ENCODE measurements at places on chromosomes 1 and 21. TPM values are rescaled to one million over a fixed set of nuclear protein-coding genes. Genes with fewer than 3 reads are reported as not detected.

- no peak for DNase-seq
- H3K4me3 ChIP-seq = no peak overlapping the region
- no peak overlapping the region for H3K27ac ChIP-seq
- no peaks in the 10 kb centered on the region for H3K36me3 ChIP-seq
- H3K27me3 ChIP-seq = no peaks in the 10 kb centered on the region
- H3K4me1 ChIP-seq = no peaks in the 10 kb centered on the region
Observed at GRCh38 chr1:23237508-23237907, 20.2 kb upstream of the HTR1D start.

GRCh38 chr1:35408925-35409324, 140.4 kb downstream of the ZMYM4 start:
- no peaks in the 10 kb centered on the region for H3K27me3 ChIP-seq
- no peak for DNase-seq
- no peak overlapping the region for H3K4me3 ChIP-seq
- peaks cover 7% of the 10 kb centered on the region for H3K36me3 ChIP-seq

DNA sequence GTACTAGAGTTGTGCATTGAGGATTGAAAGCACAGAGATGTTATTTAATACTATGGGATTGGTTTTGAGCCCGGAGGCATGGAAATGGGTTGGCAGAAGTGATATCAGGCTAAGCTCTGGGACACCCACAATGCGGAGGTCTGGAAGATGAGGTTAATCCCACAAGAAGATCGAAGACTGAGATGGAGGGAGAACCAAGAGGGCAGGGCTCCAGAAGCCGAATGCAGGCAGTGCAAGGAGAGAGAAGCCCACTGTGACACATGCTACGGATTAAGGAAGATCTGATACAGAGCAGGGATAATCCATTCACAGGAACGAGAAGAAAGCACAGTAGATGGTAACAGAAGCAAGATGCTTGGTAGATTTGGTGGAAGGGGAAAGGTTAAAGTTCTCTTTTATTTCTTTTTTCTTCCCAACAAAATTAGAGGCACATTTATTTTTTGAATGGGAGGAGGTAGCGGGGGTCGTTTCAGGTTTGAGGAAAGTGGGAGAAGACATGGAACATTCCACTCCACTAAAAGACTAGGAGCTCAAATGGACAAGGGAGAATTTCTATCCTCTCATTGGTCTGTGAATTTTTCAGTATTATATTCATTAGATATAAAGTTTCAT, 113.2 kb downstream of the NCAM2 start:
- H3K36me3 ChIP-seq = no peaks in the 10 kb centered on the region
- no peak overlapping the region for H3K27ac ChIP-seq
- H3K27me3 ChIP-seq = no peaks in the 10 kb centered on the region
- DNase-seq = no peak
- H3K4me3 ChIP-seq = no peak overlapping the region
- no peaks in the 10 kb centered on the region for H3K4me1 ChIP-seq

DNA sequence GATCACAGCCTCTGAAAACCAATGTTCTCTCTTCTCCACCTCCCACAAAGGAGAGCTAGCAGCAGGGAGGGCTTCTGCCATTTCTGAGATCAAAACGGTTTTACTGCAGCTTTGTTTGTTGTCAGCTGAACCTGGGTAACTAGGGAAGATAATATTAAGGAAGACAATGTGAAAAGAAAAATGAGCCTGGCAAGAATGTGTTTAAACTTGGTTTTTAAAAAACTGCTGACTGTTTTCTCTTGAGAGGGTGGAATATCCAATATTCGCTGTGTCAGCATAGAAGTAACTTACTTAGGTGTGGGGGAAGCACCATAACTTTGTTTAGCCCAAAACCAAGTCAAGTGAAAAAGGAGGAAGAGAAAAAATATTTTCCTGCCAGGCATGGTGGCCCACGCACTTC, 35.8 kb upstream of the TDRD10 start:
- no peak overlapping the region for H3K4me3 ChIP-seq
- DNase-seq = no peak
- H3K4me1 ChIP-seq = peaks cover 6% of the 10 kb centered on the region
- no peaks in the 10 kb centered on the region for H3K27me3 ChIP-seq
- no peak overlapping the region for H3K27ac ChIP-seq

TNFAIP8L2 gene
- polyA plus RNA-seq = 0.62 TPM

DNA sequence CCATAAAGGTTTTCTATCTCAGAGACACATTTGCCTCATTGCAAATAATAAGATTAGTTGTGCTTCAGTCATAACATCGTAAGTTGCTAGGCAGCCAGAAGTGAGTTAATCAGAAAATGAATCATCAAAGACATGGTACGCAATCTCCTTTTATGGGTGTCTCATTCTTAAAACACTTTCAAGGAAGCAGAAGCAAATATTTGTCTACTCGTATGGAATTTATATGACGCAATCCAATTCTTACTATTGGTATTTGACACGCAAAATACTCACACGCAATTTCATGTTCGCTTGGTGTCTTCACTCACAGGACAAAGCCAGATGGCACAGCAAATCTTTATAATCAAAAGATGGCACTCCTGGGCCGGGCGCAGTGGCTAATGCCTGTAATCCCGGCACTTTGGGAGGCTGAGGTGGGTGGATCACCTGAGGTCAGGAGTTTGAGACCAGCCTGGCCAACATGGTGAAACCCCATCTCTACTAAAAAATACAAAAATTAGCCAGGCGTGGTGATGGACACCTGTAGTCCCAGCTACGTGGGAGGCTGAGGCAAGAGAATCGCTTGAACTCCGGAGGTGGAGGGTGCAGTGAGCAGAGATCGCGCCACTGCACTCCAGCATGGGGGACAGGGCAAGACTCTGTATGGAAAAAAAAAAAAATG, 56.4 kb downstream of the HLCS start:
- H3K4me1 ChIP-seq = peaks cover 8% of the 10 kb centered on the region
- no peak for DNase-seq
- no peak overlapping the region for H3K4me3 ChIP-seq
- H3K27ac ChIP-seq = no peak overlapping the region
- no peaks in the 10 kb centered on the region for H3K36me3 ChIP-seq
- H3K27me3 ChIP-seq = no peaks in the 10 kb centered on the region

GRCh38 chr1:61491497-61491896, 233.4 kb downstream of the TM2D1 start:
- H3K27me3 ChIP-seq = no peaks in the 10 kb centered on the region
- H3K36me3 ChIP-seq = no peaks in the 10 kb centered on the region
- no peak overlapping the region for H3K4me3 ChIP-seq
- no peak for DNase-seq

ACKR1 gene
- polyA plus RNA-seq = 11.8 TPM

DNA sequence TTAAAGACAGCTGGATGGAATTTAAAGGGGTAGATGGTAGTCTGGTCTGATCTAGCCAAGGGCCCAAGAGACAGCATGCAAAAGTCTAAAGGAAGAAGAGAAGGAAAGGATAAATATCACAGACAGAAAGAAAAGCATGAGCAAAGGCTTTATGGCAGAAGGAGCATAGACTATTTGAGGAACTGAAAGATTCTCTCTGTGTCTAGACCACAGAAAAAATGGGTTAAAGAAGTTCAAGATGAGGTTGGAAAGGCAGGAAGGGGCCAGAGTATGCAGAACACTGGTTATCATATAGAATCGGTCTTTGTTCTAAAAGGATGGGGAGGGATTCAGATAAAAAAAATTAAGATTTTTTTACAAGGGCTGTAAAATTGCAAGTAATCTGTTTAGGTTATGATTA, 136.8 kb upstream of the SGIP1 start:
- no peak for DNase-seq
- H3K36me3 ChIP-seq = no peaks in the 10 kb centered on the region
- H3K27ac ChIP-seq = no peak overlapping the region
- peaks cover 5% of the 10 kb centered on the region for H3K4me1 ChIP-seq
- no peak overlapping the region for H3K4me3 ChIP-seq

DNA sequence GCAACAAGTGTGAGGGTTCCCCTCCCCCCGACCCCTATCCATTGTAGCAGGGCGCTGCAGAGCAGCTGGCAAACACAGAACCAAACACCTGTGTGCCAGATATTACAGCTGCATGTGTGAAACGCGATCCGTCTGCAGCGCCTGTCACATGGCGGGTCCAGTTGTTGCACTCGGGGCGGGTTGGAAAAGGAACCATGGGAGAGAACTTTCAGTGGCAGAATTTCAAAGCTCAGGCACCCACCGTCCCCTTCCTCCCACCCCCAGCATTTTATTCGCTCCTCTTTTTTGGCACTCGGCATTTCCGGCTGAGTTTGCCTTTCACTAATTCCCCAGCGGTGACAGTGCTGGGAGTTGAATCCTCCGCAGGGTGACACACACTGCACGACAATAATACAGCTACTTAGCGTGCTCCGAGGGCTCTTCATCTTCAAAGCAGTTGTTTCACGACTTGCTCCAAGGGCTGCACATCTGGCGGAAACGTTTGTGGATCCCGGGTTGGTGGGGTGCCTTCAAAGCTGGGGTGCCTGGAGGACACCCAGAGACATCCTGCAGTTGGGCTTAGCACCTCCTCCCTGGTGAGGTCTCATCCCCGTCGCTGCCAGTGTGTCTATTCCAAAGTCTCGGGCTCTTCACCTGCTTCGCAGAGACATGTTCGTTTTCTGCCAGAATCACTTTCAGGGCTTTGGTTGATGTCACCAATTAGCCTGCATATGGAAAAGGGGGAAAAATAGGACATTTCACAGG, 180.7 kb downstream of the ZBTB18 start:
- peak overlapping the region; percentile 89 for H3K27ac ChIP-seq
- peak overlapping the region; percentile 52 for H3K4me3 ChIP-seq
- H3K36me3 ChIP-seq = no peaks in the 10 kb centered on the region
- H3K4me1 ChIP-seq = peaks cover 20% of the 10 kb centered on the region

DNA sequence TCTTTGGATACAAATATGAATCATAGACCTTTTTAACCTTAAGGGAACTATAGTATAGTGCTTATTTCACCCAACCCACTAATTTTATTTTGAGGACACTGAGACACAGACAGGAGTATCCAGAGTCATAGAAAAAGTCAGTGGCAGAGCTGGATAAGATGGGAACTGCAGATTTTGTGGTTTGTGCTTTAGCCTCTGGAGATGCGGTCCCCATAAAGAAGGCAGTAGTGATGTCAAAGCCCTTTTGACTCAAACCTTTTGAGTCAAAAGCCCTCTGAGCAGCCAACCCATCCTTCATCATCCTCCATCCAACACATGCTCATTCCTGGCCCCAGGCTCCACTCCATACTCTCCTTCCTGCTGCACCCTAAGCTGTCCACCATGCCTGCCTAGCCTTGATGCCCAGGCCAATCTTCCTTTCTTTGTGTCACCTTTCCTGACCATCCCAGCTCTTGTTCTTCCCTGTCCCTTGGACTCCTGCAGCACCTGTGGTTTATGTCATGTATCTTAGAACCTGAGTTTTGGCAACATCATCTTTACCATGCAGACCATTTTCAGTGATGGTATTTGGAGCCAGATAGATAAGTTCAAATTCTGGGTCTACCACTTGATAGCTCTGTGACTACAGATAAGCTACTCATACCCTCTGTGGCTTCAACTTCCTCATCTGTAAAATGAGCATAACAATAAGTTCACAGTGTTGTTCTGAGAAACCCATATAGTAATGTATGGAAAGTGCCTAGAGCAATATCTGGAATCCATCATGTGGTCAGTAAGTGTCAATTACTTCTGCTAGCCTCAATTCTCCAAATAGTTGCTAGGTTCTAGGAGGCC, 20.1 kb downstream of the SLAMF1 start:
- no peaks in the 10 kb centered on the region for H3K4me1 ChIP-seq
- no peak overlapping the region for H3K27ac ChIP-seq
- no peaks in the 10 kb centered on the region for H3K27me3 ChIP-seq
- no peak overlapping the region for H3K4me3 ChIP-seq

- H3K4me1 ChIP-seq = peaks cover 30% of the 10 kb centered on the region
- DNase-seq = peak; percentile 77
- H3K4me3 ChIP-seq = no peak overlapping the region
- peaks cover 8% of the 10 kb centered on the region for H3K36me3 ChIP-seq
- peak overlapping the region; percentile 92 for H3K27ac ChIP-seq
- H3K27me3 ChIP-seq = no peaks in the 10 kb centered on the region
Observed at GRCh38 chr1:151024540-151025146, 11.7 kb upstream of the BNIPL start.

- no peaks in the 10 kb centered on the region for H3K4me1 ChIP-seq
- H3K36me3 ChIP-seq = peaks cover 4% of the 10 kb centered on the region
- no peak overlapping the region for H3K27ac ChIP-seq
- DNase-seq = no peak
Observed at GRCh38 chr1:50644447-50645105, 221.3 kb upstream of the DMRTA2 start.

DNA sequence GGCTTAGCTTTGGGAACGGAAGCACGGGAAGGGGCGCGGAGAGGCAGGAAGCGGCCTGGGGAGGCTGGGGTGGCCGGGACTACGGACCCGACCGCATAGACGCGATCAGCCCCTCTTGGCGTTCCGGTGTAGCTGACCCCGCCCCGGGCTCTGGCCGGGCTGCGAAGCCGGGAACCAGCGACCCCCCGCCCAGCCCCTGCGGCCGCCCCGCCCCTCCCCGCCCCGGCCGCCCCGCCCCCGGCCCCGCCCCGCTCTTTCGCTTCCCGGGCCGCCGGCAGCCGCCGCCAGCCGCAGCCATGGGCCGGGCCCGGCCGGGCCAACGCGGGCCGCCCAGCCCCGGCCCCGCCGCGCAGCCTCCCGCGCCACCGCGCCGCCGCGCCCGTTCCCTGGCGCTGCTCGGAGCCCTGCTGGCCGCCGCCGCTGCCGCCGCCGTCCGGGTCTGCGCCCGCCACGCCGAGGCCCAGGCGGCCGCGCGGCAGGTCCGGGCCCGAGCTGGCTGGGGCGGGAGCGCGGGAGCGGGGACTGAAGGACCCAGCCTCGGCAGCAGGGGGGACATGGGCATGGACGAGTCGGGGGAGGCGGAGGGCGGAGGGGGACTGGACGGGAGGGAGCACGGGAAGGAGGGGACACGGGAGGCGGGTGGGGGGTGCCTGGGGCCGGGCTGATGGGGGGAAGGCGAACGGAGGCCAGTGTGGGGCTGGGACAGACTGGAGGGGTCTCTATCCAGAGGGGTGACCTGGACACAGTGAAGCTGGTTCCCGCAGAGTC, at the start of gene SELENON:
SELENON (plus strand) TSS at position 259 of the 768 bp plus-strand sequence; CDS start at position 297, 38 bp downstream.
- peak within 1 kb of the TSS; percentile 91 for H3K27ac ChIP-seq
- H3K4me1 ChIP-seq = peaks cover 65% of the 10 kb centered on the region
- peak within 1 kb of the TSS; percentile 69 for H3K4me3 ChIP-seq
- peak; percentile 84 for DNase-seq

DNA sequence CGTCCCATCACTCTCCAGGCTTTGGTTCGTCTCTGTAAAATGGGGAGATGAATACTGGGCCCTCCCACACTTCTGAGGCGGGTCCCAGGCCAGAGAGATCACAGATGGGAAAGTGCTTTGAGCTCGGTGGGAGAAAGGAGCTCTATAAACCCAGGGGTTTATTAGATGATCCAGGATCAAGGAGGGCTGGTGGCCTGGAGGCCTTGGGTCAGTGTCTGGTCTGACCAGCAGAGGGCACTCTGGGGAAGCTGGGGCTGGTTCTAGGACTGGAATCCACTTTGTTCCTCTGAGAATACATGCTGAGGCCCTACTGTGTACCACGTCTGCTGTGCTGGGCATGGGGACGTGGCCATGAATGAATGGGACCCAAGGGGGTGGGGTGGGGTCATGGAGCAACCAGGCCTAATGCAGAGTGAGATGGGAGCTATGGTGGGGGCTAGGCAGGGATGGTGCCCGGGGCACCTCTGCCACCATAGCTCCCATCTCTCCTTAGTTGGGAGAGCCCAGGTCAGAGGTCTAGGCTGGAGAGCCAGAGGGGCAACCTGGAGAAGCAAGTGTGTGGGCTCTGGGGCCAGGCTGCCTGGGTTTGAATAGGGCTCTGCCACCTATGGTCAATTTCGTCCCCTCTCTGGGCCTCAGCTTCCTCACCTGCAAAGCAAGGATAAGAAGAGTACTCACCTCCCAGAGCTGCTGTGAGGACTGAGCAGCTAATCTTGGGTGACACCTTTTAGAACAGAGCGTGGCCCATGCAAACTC, 9.0 kb upstream of the FAM131C start:
- H3K27me3 ChIP-seq = no peaks in the 10 kb centered on the region
- H3K4me1 ChIP-seq = peaks cover 3% of the 10 kb centered on the region
- H3K27ac ChIP-seq = no peak overlapping the region
- no peak overlapping the region for H3K4me3 ChIP-seq

Data from psoas muscle (tissue), 8 donors.